Muscle of back (tissue), 13 donors: ENCODE measurements at places on chromosomes 11 and 22. TPM values are rescaled to one million over a fixed set of nuclear protein-coding genes. Genes with fewer than 3 reads are reported as not detected.
A peak's percentile ranks its signal among the peaks of the same experiment; 100 is the strongest.

DNA sequence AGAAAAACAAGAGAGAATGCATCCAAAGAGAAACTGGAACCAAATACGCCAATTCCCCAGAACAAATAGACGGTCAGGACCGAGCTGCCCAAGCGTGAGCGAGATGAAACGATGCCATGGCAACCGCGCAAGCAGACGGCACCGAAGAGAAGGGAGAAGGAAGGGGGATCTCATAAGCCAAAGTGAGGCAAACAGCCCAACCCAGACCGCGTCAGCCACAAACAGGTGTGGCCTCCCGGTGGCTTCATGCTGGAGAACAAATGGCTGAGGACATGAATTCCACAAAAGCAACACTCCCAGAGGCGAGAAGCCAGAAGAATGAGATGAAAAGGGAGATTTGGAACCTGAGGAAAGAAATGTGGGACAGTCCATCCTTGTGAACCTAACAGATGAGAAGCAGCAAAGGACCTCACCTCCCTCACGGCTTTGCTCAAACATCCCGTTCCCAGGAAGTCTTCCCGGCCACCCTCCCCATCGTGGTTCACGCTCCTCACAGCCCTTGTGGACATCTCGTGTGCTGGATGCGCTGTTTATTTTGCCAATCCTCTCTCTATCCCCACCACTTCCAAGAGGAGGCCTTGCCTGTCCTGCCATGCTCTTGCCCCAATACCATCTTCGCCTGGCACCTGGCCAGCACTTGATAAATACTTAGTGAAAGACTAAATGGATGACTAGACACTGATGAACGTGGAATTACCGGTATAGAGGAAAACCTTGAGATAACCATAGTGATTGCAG, 89.1 kb upstream of the RTL6 start:
- peak; percentile 51 for DNase-seq

DNA sequence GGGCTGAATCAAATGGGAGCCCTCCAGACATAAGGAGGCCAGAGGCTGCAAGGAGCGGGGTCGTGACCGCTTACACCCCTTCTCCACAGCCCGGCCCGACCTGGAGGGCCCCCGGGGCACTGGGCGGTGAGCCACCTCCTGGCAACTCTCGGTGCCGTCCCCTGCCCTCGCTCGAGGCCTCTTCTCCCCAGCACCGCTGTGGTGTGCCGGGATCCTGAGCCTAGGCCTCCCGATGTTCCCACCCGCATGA, 432 bp upstream of the GP1BB start:
- no peak for DNase-seq

GRCh38 chr11:104093426-104094280, 57.2 kb downstream of the DDI1 start:
- DNase-seq: no peak

GRCh38 chr22:50201191-50202129, 649 bp downstream of the SELENOO start:
- DNase-seq: no peak

DNA sequence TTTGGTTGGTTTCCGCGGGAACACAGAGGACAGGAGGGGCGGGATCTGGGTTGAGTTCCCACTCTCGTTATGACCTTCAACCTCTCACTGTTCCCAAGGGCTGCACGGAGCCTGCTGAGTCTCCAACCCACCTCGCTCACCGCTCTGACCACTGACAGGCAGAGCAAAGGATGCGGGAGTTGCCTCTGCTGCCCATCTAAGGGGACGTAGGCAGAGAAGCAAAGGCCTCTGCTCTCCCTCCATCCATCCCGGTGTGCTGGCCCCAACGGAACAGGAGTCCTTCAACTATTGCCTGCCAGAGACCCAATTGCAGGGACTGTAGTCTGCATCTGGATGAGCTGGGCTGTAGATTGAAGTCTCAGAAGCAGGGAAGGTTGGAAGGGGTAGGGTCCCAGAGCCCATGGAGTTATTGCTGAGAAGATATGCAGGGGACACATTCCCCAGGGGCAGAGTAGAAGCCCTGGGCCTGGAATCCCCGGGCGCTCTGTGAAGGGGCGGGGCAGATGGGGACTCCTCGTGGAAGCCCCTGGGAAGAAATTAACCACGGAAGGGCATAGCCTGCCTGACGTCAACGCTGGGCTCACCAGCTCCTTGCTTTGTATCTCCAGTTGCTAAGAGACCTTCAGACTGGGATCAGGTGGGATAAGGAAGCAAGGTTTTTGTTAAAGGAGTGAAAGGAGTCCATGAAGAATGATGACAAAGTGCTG, 12.7 kb upstream of the FXYD2 start:
- no peak for DNase-seq

- no peak for DNase-seq
These were observed 13.7 kb upstream of the SH3BP1 start for GRCh38 chr22:37625737-37626136.

GRCh38 chr11:130068986-130069658, 572 bp upstream of the APLP2 start:
- DNase-seq: peak; percentile 82

DNA sequence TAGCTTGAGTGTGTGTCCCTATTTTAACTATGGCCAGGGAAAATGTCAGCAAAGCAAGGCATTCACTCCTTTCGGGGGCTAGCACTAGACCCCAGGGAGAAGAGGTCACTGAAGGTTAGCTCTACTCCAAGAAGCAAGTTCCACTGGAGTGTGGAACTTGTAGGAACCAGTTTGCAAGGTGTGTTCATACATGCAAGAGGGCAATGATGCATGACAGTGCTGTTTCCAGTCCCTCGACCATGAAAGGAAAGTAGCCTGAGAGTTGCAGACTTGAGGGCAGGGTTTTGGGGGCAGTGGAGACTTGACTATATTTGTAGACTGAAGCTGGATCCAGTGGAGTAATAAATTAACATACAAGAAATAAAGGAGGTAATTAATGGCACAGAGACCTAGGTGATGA, 21.6 kb upstream of the SLC36A4 start:
- no peak for DNase-seq

The APOA1 gene
- 1.5 TPM for polyA plus RNA-seq

The OR52H1 gene
- polyA plus RNA-seq: not detected

The OR10A2 gene
- polyA plus RNA-seq: not detected

DNA sequence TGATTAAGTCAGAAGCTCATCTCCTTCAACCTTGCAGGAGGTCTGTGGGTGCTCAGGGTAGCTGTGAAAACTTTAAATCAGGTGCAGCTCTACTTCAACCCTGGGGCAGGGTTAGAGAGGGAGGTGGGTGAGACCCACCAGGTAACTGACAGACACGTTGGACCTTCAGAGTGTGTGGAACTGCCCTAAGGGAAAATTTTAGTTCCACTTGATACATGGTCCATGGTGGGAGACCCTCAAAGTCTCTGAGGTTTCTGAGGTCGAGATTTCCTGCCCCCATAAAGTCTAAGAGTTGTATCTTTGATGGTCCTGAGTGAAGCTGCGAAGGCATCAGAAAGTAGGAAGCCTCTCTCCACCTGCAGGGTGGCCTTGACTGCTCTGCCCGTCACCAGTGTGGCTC, 23.9 kb upstream of the NNMT start:
- no peak for DNase-seq

- no peak for DNase-seq
These were observed 17.3 kb downstream of the OR51E2 start for GRCh38 chr11:4680341-4680740.

The DSCAML1 gene
- 0.43 TPM for polyA plus RNA-seq

The CNTF gene
- polyA plus RNA-seq: 0.63 TPM

DNA sequence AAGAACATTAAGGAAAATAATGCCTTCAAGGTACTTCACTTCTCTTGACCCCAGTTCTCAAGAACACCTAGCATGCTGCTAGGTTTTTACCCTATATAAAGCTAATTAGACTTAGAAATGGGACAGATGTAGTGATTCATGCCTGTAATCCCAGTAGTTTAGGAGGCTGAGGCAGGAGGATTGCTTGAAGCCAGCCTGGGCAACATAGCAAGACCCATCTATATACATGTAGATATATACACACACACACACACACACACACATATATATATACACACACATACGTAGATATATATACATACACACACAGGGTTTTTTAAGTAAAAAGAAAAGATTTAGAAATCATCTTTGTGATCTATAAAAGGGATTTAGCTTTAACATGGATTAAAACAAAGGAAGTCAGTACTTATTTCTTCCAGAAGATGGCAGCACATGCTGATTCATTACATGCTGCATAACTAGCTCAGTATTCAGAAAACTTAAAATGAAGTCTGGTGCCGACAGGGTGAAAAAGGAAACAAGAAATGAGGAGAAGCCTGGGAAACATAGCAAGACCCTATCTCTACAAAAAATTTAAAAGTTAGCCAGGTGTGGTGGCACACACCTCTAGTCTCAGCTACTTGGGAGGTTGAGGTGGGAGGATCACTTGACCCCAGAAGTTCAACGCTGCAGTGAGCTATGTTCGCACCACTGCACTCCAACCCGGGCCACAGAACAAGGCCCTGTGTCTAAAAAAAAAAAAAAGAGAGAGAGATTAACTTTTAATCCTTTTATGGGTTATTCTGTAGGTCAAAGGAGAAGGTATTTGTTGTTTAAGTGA, 28.5 kb upstream of the RBX1 start:
- peak; percentile 82 for DNase-seq

The SMIM38 gene
- polyA plus RNA-seq: 0.35 TPM

DNA sequence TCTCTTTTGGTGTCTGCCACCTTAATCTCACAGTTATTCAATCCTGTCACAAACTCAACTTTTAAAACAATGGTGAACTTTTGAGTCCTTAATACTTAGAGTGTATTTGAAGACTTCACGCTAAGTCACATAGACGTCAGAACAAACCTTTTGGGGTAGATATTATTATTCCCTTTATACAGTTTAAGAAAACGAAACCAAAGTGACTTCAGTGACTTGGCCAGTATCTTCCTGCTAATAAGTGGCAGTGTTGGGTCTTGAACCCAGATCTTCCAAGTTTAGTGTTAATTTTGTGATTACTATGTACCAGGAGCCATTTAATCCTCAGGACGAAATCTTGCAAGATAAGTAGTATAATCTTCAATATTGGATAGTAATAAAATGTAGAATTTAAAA, 691 bp downstream of the CEP295 start:
- no peak for DNase-seq

DNA sequence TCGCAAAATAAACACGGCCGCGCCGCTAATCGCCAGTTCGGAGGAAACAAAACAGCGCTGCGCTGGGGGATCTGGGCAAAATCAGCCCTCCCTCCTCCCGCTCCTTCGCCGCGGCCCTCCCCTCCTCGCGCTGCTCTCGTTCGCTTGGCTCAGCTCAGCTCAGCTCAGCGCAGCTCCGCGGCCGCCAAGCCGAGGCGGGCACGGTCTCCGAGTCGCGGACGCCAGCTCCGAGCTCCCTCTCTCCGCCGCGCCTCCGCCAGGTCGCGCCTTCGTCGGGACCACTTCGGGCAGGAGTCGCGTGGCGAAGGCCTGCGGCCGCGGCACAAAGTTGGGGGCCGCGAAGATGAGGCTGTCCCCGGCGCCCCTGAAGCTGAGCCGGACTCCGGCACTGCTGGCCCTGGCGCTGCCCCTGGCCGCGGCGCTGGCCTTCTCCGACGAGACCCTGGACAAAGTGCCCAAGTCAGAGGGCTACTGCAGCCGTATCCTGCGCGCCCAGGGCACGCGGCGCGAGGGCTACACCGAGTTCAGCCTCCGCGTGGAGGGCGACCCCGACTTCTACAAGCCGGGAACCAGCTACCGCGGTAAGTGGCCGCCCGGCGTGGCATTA, at the start of gene SPON1:
Gene SPON1, plus strand, starts transcription at position 162 of the 607 bp plus-strand sequence. Its CDS starts 182 bp downstream, at position 344.
- DNase-seq: peak; percentile 71

The PANX3 gene
- not detected for polyA plus RNA-seq

The RBMXL2 gene
- not detected for polyA plus RNA-seq

The EFCAB6 gene
- polyA plus RNA-seq: 0.84 TPM
